Stimulated activated CD8-positive, alpha-beta memory T cell treated with anti-CD3 and anti-CD28 coated beads, Interleukin-15, amount 100 ng/mL, for 48 hours (primary cell): ENCODE measurements at places on chromosomes 11 and 22.

DNA sequence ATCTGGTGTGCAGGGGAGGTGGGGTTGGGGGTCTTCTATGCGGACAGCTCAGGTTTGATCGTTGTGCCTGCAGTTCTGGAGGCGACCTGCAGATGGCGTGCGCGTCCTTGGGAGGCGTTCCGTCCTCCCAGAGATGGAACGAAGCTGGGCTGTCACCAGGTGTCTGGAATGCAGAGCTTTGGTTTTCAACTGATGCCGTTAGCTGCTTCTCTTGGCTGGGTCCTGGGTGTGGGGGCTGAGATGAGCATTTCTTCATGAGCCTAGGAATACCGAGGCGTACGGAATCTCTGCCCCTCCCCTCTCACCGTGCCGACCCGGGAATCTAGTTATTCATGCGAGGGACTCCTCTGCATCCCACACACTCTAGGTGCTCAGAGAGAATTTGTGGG, 98.6 kb downstream of the CEP164 start:
- DNase-seq = peak; percentile 46

DNA sequence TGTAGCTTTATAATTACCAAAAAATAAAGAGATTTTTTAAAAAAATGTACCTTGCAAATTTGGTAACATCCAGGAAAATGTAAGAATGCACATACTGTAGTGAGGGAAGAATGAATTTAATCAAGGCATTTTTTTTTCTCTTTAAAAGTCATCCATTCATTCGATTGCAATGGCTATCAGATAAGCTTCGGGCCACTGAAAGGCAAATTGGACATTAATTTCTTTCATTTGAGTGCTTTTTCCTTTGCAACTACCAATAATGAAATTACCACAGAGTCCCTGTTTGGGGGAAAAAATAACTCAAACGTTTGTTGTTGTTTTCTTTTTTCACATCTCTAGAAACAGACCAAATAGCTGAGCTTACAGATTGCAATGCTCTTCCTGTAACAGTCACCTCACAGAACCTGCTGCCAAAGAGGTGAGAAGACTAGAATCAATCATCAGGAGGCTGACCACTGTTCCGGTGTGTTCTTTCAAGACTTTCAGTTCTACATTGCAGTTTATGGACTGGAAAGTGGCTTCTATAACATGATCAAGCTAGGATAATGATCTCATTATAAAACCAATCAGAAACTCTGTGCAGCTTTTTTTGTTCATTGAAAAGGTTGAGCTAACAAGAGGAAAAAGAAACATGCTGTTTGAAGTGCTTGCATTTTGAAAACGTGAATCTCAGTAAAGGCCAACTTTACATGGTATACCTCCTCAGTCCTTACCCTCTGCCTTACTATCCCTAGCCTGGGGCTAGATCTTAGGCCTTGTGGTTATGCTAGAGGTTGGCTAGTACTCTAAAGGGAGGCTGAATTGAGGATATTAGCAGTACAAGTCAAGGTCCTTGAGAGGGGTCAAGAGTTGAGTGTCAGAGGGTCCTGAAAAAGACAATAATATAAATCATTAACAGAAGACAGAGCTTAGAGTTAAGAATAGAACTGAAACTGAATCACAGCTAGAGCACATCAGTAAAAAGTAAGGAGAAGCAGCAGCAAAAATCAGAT, 1276.1 kb downstream of the LRRC4C start:
- DNase-seq = no peak

DNA sequence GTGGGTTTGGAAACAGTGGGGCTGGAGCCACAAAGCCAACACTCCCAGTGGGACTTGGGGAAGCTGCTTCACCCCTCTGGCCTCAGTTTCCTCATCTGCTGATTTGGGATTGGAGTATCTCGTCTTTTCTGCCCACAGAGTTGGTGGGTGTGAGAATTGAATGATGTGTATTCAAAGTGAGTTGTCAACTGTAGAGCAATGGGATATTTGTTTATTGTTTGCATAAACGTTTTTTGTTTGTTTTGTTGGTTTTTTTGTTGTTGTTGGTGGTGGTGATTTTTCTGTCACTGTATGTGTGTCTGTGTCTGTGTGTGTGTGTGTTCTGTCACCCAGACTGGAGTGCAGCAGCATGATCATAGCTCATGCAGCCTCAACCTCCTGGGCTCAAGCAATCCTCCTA, 542.0 kb downstream of the MIAT start:
- DNase-seq = no peak

GRCh38 chr11:64146036-64146955, 19.6 kb downstream of the MACROD1 start:
- DNase-seq = no peak

DNA sequence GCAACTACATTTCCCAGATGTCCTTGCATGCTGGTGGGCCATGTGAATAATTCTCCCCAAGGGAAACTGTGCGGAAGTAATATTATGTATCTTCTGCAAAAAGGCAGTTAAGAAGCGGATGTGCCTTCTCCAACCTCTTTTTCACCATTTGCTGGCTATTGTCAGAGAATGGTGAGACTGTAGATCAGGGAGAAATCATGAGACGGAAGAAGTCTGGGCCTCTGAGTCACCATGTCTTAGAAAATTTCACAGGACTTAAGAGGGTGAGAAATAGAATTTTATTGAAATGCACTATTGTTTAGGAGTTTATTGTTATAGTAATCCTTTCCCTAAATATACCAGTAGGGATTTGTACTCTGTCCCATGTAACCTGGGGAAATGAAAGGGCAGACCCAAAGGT, 298.7 kb upstream of the ZC3H12C start:
- DNase-seq = no peak

- no peak for DNase-seq
These were observed 62.9 kb upstream of the SPON1 start for GRCh38 chr11:13899603-13900002.
